ENCODE measurements at places on chromosomes 11 and 22.

- no peak for DNase-seq
Measured at GRCh38 chr22:44455963-44456358, 42.1 kb downstream of the RTL6 start.

GRCh38 chr11:117597071-117597470, 199.9 kb downstream of the DSCAML1 start:
- peak; percentile 69 for DNase-seq

GRCh38 chr22:41327124-41327523, 25.8 kb downstream of the ZC3H7B start:
- no peak for DNase-seq

- no peak for DNase-seq
Measured at GRCh38 chr11:24556693-24557092, 59.8 kb downstream of the LUZP2 start.

DNA sequence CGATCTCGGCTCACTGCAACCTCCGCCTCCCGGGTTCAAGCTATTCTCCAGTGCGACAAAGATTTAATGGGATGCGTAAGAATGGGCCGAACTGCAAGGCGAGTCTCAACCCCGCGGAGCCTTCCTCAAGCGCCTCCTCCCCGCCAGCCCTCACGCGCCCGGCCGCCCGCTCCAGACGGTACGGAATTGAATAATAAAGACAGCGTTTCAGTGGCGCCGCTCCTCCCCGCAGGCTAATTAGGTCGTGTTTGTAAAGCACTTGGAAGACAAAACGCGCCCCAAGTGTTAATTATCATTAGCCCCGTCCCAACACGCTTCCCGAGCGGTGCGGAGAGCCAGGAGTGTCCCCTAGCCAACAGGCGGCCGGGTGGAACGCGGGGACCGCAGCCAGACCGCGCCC, 192.0 kb downstream of the BUD13 start:
- DNase-seq = peak; percentile 96

GRCh38 chr11:95170294-95170693, 60.7 kb downstream of the SESN3 start:
- DNase-seq = no peak

DNA sequence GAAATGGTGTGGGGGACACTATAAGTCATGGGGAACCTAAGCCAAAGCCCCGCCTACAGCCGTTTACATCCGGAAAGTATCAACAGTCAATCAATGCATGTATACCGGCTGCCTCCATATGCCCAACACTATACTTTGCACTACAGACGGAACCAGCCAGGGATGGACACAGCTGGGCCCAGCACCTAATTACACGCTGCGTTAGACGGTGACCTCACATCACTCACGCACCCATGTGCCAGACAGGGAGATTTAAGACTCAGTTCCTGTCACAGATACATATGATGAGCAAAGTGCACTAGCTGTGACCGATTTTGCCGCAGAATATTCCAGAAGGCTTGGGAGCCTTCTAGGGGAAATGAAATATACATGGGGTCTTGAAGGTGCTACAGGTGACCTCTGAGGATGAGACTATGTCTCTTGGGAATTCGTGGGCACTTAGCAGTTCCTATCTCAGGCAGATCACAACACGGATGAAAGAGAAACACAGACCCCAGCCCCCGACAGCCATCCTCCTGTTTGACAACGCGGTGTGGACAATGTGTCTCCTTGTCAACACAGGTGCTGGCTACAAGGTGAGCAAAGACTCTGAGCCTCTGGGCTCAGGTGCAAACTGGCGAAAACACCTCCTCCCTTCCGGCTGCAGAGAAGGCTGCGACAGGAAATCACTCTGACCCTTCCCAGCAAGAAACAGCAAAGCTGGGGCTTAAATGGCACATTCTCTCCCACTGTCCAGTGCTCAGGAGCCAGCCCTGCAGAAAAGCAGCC, 8.0 kb downstream of the AHNAK start:
- DNase-seq = no peak

GRCh38 chr11:65355776-65356393, 1.3 kb downstream of the TIGD3 start:
- DNase-seq = peak; percentile 69

DNA sequence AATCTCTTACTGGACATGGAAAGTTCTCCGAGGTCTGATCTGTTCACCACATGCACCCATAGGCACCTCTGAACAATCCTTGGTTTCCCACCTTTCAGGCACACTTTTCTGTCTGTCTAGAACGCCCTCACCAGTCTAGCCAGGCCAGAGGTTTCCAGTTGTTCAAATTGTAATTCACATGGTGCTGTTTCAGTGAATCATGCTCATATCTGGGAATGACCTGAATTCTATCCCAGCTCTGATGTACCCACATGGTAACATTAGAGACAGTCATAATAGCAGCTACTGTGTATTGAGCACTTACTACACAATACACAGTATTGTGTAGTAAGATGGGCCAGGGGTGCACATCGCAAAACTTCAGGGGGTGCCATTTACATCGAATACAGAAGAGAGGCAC, 138.2 kb downstream of the COMMD9 start:
- no peak for DNase-seq

GRCh38 chr22:26660961-26661578, 3.7 kb downstream of the MIAT start:
- peak; percentile 57 for DNase-seq

- no peak for DNase-seq
Measured at GRCh38 chr11:47611348-47611794, 17.2 kb upstream of the C1QTNF4 start.

- no peak for DNase-seq
Measured at GRCh38 chr11:91998481-91998880, 226.1 kb upstream of the FAT3 start.

GRCh38 chr11:115161876-115162275, 342.3 kb downstream of the CADM1 start:
- DNase-seq = no peak

DNA sequence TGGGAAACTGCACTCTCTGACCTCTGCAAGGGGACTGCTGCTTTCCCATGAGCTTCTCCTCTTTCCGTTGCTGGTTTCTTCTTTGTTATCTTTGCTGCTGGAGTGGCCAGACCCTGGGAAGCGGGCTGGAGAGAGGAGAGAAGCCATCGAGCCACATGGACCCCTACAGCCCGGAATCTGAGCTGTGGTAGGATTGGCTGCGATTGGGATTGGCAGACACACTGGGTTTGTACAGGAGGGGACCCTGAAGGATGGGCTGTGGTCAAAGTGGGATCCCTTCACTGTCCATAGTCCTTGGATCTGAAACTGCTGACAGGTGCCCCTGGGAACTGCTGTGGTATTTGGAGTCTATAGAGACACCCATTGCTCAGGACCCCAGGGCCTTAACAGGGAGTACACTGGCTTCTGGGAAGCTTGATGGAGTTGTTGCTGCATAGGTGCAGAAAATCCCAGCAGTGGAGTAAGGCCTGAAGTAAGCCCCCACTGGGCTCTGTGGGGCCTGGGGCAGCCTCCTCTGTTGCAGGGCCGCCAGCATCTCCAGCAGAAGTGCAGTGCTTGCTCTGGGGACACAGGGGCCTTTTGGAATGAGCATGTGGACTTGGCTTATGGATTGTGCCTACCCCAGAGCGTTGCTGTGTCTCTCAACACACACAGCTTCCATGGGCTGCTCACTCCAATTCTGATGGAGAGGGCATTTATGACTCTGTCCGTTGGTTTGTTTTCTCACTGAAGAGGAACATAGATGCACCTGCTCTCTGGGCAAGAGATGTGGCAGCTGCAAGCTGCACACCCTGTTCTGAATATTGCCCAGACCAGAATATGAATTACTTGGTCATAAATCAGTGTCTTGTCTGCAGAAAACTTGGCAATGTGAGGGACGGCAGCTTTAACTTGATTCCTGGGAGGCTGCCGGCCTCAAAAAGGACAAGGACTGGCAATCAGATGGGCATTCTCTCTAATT, 32.0 kb downstream of the BCR start:
- DNase-seq = no peak

- DNase-seq = peak; percentile 18
Measured at GRCh38 chr11:47464483-47464882, 15.5 kb upstream of the RAPSN start.

DNA sequence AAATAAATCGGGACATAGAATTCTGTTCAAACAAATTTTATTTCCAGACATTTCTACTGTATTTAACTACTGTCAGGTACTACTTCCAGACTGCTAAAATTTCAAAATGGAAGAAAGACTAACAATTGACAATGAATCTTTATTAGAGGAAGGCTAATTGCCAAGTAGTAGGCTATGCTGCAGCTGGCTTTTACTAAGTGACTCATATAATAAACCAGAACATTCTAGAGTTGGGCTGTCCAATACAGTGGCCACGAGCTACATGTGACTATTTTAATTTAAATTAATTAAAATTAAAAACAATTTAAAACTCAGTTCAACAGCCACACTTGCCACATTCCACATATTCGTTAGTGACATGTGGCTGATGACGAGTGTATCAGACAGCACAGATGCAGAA, 27.6 kb downstream of the CHKA start:
- DNase-seq = no peak

GRCh38 chr22:49616356-49617231, 211.1 kb downstream of the BRD1 start:
- no peak for DNase-seq

GRCh38 chr11:32316858-32317642, 118.3 kb downstream of the WT1 start:
- DNase-seq = no peak

- DNase-seq = no peak
Measured at GRCh38 chr11:66012371-66012945, 650 bp downstream of the CST6 start.

- no peak for DNase-seq
Measured at GRCh38 chr22:25569361-25569760, 4.9 kb downstream of the GRK3 start.

GRCh38 chr22:47351836-47352579, 589.6 kb downstream of the TBC1D22A start:
- no peak for DNase-seq

- peak; percentile 75 for DNase-seq
Measured at GRCh38 chr11:116895048-116895757, 57.8 kb upstream of the APOA1 start.

GRCh38 chr11:92846491-92847125, 122.8 kb upstream of the MTNR1B start:
- no peak for DNase-seq

GRCh38 chr11:116703421-116703820, 69.4 kb downstream of the BUD13 start:
- peak; percentile 86 for DNase-seq

DNA sequence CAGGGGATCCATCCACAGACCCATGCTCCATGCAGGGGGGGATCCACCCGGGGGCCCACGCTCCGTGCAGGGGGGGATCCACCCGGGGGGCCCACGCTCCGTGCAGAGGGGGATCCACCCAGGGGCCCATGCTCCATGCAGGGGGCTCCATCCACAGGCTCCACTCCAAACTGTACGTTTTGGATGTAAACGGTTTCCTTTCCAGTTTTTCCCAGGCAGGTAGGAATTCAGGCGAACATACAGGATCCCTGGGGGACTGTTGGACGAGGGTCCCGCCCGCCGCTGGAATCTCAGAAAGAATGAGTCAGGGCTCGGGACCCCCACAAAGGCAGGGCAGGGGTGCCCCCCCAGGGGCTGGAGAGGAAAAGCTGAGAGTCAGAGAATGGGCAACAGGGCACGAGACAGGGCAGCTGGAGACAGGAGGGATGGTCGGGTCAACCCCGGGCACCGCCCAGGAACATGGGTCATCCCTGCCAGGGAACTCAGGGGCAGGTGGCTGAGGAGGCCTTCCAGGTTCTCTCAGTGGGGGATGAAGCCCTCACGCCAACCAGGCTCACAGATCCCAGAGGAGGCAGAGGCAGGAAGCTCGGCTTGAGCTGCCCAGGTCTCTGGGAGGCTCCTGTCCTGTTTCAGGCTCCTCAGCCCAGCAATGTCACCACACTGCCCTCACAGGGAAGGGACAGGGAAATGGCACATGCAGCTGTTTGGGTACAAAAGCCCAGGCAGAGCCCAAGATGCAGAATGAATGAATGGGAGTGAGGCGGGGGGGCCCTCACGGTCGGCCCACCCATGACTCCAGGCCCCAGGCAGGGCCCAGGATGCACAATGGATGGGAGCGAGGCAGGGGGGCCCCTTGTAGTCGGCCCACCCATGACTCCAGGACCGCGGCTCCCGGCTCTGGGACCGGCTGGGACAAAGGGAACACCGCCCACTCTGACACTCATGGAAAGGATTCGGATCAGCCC, 200.2 kb downstream of the BRD1 start:
- no peak for DNase-seq

GRCh38 chr11:36703055-36703404, 105.0 kb upstream of the RAG2 start:
- no peak for DNase-seq

DNA sequence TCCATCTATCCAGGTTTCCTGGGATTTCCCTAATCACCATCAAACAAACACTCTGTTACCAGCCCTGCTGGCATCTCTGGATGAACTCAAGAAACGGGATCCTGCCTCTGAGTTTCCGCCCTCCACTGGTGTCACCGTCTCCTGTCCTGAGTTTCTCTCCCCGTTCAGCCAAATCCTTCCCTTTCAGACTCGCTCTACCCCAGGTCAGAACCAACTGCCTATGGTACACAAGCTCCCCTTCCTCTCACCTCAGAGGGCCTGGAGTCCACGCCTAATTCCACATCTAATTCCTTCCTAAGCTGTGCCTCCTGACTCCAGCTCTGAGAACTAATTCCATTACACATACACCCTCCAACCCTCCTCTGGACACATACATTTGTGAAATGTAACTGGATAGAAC, 96.1 kb downstream of the SHANK2 start:
- no peak for DNase-seq

- no peak for DNase-seq
Measured at GRCh38 chr11:61155741-61156140, 5.5 kb downstream of the VPS37C start.

GRCh38 chr11:43557553-43558110, 122.9 kb upstream of the HSD17B12 start:
- DNase-seq = peak; percentile 36

GRCh38 chr11:34793666-34794065, 122.5 kb downstream of the APIP start:
- DNase-seq = no peak

GRCh38 chr11:70525466-70525865, 127.1 kb downstream of the CTTN start:
- no peak for DNase-seq

- DNase-seq = peak; percentile 24
Measured at GRCh38 chr22:37983860-37984791, at the start of gene SOX10. TSS of gene SOX10 (minus strand) at chr22:37984555. CDS start at chr22:37983784, 771 bp downstream.

GRCh38 chr11:93659196-93659595, 2.3 kb upstream of the CEP295 start:
- no peak for DNase-seq

GRCh38 chr11:129694538-129694937, 121.1 kb upstream of the TMEM45B start:
- peak; percentile 39 for DNase-seq

GRCh38 chr11:61963282-61964057, 4.0 kb downstream of the FTH1 start:
- peak; percentile 54 for DNase-seq

DNA sequence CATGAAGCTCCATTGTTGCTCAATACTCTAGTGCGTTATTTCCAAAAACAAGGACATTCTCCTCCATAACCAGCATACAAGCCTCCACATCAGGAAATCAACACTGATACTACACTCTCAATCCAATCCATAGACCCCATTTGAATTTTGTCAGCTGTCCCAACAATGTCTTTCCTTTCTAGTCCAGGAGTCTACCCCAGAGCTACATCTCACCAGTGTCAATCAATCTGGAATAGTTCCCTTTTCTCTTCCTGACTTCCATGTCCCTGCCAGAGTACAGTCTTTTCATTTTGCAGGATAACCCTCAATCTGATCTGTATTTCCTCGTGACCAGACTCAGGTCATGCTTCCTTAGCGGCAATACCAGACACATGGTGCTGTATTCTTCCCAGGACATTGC, 43.0 kb downstream of the TCF20 start:
- DNase-seq = no peak

All from ELF-1 (cell line).